ENCODE measurements at places on chromosomes 1 and 21.

DNA sequence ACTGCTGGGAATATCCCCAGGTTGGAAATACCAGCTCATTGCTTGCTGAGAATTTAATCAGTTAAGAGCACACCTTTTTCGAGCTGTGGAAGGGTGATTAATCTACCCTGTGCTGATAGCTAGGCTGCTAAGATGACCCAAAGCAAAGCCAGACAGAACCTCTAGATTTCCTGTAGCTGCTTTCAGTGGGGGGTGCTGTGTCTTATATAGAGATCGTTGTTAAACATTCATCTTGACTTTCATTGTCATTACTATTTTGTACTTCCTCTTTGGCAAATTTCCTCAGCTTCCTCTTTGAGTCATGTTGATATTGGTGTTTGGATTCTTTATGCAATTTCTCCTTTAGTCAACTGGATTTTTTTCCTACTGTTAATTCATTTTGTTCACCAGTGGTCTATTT is 155.3 kb downstream of the DISC1 start:
- DNase-seq: no peak

DNA sequence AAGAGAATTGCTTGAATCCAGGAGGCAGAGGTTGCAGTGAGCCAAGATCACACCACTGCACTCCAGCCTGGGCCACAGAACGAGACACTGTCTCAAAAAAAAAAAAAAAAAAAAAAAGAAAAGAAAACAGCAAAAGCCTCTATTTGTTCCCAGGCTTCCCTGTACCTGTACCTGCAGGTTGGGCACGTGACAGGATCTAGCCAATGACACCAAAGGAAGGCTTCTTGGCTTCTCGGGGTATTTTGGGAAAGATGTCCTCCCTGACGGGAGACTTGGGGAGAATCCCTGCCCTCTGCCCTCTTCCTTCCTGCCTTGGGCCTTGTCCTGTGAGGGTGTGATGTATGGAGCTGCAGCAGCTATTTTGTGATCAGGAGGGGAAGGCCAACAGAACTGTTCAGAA is 22.8 kb downstream of the TMCO4 start:
- no peak for DNase-seq

GRCh38 chr21:45276596-45276995 is 11.1 kb downstream of the POFUT2 start:
- DNase-seq: no peak

GRCh38 chr1:51320967-51321923 is 9.1 kb downstream of the TTC39A start:
- DNase-seq: no peak

DNA sequence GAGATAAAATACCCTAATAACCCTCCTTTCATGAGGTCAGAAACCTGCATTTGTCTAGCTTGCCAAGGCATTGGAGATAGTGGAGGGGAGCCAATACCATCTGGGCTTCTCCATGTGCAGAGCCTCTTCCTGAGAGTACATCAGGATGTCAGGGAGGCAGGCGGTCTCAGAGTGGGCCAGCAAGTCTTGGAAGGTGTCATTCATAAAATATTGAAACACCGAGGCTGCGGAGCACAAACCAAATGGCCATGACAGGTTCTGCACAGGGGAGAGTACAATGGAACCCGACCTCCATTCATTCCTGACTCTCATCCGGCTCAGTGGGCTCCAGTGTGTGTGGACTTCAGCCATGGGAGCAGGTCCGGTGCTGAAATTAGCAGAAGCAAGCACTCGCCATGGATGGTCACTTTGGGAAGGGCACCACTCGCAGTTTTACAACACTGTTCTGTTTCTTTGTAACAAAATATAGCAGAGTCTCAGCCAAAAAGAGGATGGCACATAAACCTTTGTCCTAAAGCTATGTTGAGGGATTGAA is 446.6 kb downstream of the SIPA1L2 start:
- no peak for DNase-seq

- no peak for DNase-seq
Measured at GRCh38 chr1:100532645-100533044, 5.3 kb upstream of the GPR88 start.

DNA sequence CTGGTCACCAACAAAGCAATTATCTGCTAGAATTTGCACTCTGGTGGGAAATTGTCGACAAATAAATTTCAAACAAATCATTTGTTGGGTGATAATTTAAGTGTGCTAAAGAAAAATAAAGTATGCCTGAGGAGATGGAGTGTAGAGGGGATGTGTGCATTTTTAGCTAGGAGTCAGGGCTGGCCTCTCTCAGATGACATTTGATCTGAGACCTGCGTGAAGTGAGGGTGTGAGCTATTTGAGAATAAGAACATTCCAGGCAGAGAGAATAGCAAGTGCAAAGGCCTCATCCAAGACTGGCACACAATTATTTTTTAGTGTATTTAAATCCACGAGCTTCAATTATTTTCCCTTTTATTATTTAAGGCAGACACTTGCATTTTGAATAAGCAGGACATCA is 19.7 kb upstream of the S1PR1 start:
- no peak for DNase-seq

DNA sequence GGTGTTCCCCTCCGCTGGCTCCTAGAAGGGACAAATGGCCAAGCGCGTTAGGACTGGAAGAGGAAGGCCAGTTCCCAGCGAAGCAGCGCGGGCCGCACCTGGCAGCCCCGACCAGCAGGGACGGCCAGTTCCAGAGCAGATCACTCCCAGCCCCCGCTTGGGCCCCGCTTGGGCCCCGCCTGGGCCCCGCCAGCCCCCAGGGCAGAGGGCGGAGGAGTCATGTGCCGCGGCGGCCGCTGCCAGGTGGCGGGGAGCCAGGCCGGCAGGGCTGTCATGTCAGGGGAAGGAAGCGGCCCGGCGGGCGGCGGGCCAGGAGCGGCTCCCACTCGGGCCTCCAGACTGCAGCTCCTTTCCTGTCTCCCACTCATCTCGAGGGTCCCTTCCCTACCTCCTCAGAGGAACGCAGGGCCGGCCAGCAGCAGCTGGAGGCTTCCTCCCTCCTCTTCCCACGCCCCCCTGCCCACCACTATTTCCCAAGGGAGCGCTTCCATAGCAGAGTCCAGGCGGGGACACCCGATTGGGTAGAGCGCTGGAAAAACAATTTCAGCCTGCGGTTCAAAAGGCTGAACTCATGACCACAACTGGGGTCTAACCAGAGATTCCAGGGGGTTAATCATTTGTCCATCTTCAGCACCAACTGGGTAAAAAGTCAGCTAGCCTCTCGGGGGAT is 16.5 kb downstream of the ZNF697 start:
- peak; percentile 55 for DNase-seq

DNA sequence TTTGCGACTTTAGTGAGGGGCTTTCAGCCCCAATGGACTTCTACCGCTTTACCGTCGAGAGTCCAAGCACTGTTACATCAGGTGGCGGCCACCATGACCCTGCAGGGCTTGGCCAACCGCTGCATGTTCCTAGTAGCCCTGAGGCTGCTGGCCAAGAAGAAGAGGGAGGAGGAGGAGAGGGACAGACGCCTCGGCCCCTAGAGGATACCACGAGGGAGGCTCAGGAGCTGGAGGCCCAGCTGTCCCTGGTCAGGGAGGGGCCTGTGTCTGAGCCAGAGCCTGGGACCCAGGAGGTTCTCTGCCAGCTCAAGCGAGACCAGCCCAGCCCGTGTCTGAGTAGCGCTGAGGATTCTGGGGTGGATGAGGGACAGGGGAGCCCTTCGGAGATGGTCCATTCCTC is 8.6 kb upstream of the SLC25A34 start:
- DNase-seq: no peak

DNA sequence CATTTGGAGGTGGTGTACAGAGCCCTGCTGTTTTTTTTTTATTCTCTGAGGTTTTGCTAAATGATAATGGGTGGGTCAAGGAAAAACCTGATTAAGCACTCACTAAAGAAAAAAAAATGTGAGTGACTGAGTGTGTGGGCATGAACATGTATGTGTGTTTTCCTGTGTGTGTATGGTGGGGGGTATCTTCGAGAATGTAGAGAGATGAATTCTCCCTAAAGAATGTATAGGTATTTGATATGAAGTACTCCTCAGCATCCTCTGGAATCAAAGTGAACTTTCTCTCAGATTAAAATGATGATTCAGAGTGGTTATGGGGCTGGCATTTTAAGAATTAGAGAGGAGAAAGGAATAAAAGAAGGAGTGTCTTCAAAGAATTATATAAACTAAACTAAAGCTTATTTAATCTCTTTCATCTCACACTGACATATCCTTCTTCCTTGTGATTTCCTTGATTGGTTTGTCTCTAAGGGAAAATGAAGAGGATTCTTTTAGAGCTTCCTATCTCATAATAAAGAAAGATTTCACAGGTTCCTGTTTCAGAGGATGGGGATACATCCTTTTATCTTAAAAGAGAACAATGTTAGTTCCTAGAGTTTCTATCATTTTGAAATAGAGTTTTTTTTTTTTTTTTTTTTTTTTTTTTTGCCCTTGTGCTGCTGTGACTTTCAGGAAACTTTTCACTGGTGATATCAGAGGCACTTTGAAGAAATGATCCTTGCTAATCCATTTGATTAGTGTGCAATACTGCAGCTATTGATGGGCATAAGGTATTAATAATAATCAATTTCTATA is 23.9 kb downstream of the S1PR1 start:
- DNase-seq: no peak

- DNase-seq: peak; percentile 16
Measured at GRCh38 chr1:15684042-15684461, at the start of gene PLEKHM2. Gene PLEKHM2, plus strand, starts transcription at chr1:15684320. Its CDS starts 239 bp downstream, at chr1:15684559.

- no peak for DNase-seq
Measured at GRCh38 chr1:31781756-31782371, 17.7 kb upstream of the ADGRB2 start.

- peak; percentile 20 for DNase-seq
Measured at GRCh38 chr1:194069831-194070218, 883.4 kb upstream of the B3GALT2 start.

- DNase-seq: no peak
Measured at GRCh38 chr1:2331200-2331544, 60.2 kb downstream of the MORN1 start.

GRCh38 chr1:228861832-228862180 is 126.5 kb downstream of the RHOU start:
- no peak for DNase-seq

- DNase-seq: no peak
Measured at GRCh38 chr1:156821801-156822200, 5.2 kb upstream of the SH2D2A start.

All from NCI-H2171 treated with DMSO at 0.1 percent for 48 hours (cell line).